ENCODE measurements at places on chromosomes 7 and 10. TPM values are rescaled to one million over a fixed set of nuclear protein-coding genes. Genes with fewer than 3 reads are reported as not detected.

The VGF gene
- not detected for total RNA-seq

The SPDYE5 gene
- not detected for total RNA-seq

GRCh38 chr7:132435016-132435990 lies 141.0 kb downstream of the PLXNA4 start:
- no peak for DNase-seq

The HERPUD2 gene
- total RNA-seq = 13.6 TPM

The OR9A2 gene
- not detected for total RNA-seq

- DNase-seq = no peak
Measured at GRCh38 chr10:115657161-115657860, 564.1 kb downstream of the ATRNL1 start.

GRCh38 chr7:48154792-48155413 lies 16.4 kb upstream of the ABCA13 start:
- no peak for DNase-seq

- peak; percentile 22 for DNase-seq
Measured at GRCh38 chr10:105950410-105950809, 1214.1 kb downstream of the SORCS1 start.

The GIMAP8 gene
- total RNA-seq = 11.0 TPM

DNA sequence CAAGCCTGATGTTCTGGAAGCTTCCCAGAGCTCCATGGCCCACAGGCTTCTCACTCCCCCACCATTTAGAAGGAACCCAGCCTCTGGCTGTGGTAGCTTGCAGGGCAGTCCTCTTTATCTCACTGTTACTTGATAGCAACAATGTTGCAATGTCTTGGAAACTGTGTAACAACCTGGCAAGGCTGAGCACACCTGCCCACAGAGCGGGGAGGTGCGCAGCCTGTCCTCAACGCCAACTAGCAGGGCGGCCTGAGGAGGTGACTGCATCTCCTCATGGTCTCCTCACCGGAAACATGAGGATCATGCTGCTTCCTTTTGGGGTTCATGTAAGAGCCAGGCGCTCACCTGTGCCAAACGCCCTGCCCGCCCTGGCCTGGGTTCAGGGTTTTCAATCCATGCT lies 43.7 kb upstream of the INSIG1 start:
- no peak for DNase-seq

DNA sequence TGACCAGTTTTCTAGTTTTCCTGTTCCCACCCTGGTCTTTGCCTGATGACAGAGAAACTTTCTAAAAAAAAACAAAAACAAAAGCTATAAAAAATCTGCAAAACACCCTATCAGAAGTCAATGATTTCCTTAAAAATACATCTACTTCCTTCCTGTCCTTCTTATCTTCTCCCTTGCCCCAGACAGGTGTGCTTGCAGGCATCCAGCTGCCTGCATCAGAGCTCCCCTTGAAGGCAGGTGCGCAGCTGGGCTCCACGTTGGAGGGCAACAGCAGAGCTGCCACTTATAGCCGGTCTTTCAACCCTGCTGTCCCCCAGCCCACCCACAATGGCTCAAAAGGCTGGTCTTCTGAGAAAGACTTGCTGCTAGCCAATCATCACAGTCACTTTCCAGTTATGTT lies 29.8 kb downstream of the UBE2D4 start:
- DNase-seq = no peak

The ADGRA1 gene
- not detected for total RNA-seq

The PPP1R9A gene
- total RNA-seq = 27.6 TPM

DNA sequence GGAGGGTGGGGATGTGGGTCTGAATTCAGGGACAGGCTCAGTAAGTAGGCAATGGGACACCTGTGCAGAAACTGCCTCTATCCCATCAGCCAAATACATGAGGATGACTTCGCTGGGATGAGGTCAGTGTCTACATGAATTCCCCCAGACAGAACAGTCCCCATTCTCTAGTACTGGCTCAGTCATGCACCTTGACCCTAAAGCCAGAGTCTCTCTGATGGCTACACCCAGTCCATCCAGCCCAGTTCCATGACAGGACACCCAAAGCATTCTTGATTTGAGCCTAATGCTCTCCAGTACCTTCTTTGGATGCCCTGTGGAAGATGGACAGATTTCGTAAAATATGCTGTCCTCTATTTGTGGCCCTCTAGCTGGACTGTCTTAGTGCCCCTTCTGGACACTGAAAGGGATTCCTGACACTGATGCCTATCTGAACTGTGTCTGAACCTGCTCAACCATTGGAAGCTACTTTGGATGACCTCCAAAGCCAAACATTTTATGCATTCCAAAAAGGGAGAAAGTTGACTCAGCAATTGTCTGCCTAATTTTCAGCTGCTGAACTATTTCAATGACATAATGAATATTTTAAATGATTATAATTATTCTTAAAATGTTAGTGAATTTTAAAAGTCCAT lies 14.6 kb downstream of the SFRP4 start:
- no peak for DNase-seq

The SPDYE8 gene
- total RNA-seq = not detected

- no peak for DNase-seq
Measured at GRCh38 chr7:131462059-131462458, 94.4 kb downstream of the PODXL start.

The DNAJB6 gene
- 211 TPM for total RNA-seq

The ZNF679 gene
- not detected for total RNA-seq

The SUGCT gene
- 5.0 TPM for total RNA-seq

DNA sequence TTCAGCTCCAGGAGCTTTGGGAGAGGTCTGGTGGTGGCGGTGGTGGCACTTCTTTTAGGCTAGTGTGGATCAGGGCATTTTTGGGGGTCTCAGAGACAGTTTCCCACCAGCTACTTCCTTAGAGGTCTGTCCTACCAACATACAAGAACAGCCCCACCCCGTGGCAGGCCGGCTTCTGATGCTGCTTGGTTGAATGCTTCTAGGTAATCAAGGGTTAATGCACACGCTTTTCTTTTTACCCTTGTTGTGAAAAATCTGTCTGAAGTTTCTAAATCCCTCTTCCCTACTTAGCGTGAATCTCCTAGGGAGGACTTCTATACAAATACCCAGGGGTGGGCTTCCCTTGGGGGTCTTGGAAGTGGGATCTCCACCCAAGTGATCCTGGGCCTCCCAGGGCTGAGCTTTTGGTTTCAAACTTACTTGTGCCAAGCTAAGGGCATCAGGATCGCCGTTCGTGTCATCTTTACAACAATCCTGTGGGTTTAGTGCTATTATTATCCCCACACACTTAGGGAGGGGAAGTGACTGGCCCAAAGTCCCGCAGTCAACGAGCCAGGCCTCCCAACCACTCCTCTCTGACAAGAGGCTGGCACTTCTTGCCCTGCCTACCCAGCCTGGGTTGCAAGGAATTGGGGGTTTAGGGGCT lies 1.7 kb downstream of the SH2B2 start:
- no peak for DNase-seq

GRCh38 chr7:100415448-100415847 lies 13.1 kb downstream of the ZCWPW1 start:
- DNase-seq = no peak

DNA sequence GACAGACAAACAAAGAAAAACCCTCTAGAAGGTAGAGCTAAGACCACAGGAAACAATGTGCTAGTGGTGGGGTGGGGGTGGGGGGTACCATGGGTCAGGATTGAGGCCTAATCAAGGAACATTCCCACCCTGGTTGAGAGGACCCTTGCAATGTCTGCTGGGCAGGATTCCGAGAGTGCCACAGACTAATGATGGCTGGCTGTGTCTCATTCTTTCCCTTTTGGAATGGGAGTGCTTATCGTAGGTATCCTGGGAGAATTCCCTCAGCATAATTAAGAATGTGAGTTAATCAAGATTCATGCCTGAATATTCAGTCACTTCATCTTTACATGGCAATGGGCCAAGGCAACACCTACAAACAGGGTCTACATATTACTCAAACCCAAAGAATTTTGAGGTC lies 14.7 kb upstream of the MTPN start:
- DNase-seq = no peak

The NUTM2E gene
- not detected for total RNA-seq

Data from left ventricle myocardium inferior (tissue), 1 donor.